ENCODE measurements at places on chromosomes 1 and 21.
A peak's percentile ranks its signal among the peaks of the same experiment; 100 is the strongest.

- DNase-seq, result no peak
Observed at GRCh38 chr1:40204856-40205255, 42.9 kb upstream of the TMCO2 start.

DNA sequence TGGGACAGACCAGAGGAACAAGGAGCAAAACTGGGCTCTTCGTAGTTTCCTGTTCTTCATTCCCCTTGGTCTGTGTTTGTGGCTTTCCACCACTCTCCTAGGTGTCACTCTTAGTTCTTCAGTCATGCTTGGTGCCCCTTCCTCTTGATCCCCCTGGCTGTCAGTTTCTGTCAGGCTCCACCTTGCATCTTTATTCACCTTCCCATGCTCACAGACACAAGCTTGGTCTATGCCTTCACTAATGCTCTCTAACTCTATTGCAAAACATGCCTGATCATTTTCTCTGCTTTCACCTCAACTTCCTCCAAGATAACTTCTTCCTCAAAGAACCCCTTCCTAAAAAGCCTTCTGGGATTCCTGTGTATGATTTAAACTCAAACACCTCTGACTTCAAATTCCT, 122.9 kb downstream of the GLUL start:
- no peak for DNase-seq

- no peak for DNase-seq
Observed at GRCh38 chr21:32592929-32593502, 7.7 kb upstream of the TCP10L start.

DNA sequence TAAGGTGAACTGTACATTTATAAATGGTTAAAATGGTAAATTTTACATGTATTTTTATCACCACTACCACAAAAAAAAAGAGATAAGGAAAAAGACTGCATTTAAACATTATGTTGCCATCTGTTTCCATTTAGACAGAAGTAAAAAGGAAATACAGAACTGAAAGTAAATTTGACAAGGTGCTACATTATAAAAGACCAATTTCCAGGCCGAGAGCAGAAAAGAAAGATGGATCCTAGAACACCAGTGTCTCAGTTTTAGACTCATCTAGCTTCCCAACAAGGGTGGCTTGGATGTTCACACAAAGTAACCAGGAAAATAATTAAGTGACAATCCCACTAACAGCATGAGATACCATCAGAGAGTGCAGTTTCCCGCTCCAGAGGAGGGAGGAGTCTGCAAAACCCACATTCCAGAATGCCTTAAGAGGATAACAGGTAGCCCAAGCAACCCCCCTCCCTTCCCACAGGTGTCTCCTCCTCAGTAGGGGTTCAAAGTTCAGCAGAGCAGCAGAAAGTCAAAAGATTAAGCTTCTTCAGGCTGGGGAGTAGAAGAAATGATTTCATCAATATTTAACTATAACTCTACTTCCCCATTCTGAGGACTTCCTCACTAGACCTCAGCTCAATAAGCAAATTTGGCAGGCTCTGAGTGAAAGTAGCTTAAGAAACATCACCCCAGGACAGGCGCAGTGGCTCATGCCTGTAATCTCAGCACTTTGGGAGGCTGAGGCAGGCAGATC, 11.8 kb downstream of the TPM3 start:
- DNase-seq, result peak; percentile 42

DNA sequence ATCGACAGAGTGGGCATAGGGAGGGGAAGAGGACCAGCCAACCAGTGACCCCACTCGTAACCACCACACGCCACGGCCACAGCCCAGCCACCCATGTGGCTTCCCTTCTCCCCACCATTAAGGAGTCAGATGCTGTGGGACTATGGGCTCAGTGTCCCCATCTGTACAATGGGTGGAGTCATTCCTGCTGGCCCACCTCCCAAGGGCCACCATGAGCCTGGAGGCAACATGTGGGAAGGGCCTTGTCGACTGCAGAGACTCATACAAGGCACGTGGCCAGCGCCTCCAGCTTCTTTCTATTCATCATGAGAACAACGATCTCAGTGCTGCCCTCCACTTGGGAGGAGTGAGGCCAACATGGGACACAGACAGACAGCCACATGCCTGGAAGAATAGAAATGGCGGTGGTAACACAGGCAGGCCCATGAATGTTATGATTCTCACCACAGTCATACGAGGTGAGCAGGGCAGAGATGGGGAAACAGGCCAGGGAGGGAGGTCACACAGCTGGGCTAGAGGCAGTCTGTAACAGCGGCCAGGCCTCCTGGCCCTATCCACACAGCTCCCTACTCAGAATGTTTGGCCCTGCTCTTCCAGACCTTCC, 16.1 kb downstream of the LRP8 start:
- no peak for DNase-seq

GRCh38 chr1:31521761-31522555, 54.4 kb upstream of the TINAGL1 start:
- no peak for DNase-seq

DNA sequence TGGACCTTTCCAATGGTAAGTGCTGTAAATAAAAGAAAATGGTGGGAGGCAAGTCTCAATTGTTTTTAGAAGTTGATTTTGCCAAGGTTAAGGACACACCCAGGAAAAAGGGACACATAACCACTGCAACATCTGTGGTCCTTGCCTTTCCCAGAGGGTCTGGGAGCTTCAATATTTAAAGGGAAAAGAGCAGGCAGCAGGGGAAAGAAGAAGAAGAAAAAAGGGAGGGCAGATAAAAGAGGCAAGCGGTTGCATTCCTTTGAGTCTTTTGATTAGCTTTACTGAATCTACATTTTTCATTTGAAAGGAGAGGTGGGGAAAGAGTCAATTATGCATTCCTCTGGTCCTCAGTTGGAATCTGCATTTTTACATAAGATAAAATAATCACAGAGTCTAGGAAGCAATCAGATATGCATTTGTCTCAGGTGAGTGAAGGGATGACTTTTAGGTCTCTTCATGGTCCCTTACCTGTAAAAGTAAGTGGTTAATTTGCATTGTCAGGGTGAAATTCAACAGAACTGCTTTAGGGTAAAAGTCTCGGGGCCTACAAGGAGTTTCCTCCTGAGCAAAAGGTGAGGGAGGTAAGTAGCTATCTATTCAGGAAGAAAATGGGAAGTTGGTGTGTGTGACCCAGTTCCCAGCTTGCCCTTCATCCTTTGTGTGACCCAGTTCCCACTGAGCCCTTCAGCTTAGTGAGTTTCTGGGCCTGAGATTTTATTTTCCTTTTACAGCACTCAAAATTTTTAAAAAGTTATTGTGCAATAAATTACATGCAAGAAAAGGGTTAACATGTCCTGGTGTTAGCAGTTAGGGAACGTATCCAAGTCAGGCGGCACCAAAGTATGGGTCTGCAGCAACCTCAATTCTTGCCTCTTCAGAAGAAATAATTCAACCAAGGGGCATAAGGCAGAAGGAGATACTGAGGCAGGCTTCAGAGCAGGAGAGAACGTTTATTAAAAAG, 8.6 kb upstream of the CNIH3 start:
- no peak for DNase-seq

- no peak for DNase-seq
Observed at GRCh38 chr1:220748089-220748934, at the start of gene MTARC2. MTARC2 (plus strand) TSS chr1:220748322; CDS start chr1:220748532, 210 bp downstream.

- DNase-seq, result no peak
Observed at GRCh38 chr1:6491480-6491962, at the start of gene PLEKHG5. PLEKHG5 (minus strand) TSS chr1:6491667; CDS start chr1:6477571, 14,096 bp downstream.

- DNase-seq, result no peak
Observed at GRCh38 chr1:9890224-9890731, 19.8 kb downstream of the CTNNBIP1 start.

DNA sequence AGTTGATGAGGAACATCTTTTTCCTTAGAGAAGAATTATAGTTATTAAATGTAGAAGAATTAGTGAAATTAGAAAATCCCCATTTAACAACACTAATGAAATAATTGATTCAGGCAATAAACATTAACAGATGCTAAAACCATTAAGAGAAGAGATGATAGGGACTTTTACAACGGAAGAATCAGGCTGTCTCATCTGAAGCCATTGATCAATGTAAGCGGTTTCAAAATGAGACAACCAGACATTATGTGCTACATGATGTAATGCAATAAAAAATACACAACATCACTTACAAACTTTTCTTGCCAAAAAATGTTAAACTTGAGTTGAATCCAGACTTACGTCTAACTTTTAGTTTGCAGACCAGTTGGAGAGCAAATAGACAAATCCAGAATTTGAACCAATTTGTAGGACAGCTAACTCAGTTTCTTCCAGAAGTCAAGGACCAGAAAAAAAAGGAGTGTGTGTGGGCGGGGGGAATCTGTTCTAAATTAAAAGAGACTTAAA, 165.4 kb upstream of the DPT start:
- no peak for DNase-seq

GRCh38 chr1:235500971-235501540, 3.2 kb downstream of the B3GALNT2 start:
- no peak for DNase-seq

GRCh38 chr1:162315673-162316072, 61.0 kb downstream of the SPATA46 start:
- no peak for DNase-seq

GRCh38 chr1:65681096-65681495, 111.6 kb upstream of the PDE4B start:
- no peak for DNase-seq

- DNase-seq, result peak; percentile 47
Observed at GRCh38 chr1:9239622-9240401, 5.2 kb downstream of the H6PD start.

- DNase-seq, result no peak
Observed at GRCh38 chr21:24450119-24450518, 1157.2 kb downstream of the MRPL39 start.

DNA sequence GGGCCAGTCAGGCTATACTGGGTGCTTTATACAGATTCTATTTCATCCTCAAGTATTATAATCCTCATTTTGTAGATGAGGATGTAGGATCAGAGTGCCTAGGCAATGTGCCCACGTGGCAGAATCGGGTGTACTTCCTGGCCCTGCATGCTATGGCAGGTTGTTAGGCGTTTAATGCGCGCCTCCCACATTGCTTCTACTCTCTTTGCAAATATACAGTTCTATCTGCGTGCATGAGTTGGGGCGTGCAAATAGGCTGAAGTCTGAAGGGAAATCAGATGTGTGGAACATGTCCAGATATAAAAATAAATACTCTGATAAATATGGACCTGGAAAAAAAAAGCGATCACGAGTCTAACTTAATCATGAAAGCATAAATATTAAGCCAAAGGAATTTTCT, 194.7 kb upstream of the FMN2 start:
- DNase-seq, result no peak

DNA sequence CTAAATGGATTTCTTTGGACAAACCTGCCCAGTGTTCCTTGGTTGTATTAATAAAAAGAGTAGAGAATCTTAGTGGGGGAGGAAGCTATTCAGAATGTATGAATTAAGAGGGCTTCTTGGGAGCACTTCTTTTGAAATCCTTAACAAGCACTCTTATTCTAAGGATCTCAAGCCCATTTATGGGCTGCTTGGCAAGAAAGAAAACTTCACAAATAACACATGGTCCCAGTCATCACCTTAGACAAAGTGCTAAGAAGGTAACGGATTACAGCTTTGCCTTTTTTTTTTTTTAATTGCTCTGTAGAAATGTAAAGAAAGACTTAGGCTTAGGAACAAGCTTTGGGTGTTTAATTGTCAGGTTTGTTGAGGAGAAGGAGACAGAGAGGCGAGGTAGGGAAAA, 76.6 kb upstream of the IPO9 start:
- no peak for DNase-seq

Measured in CD4-positive, alpha-beta T cell treated with Interleukin-1 beta for 1 hour (primary cell).